GM23248 (cell line): ENCODE measurements at places on chromosomes 3 and 15.

- no peak for DNase-seq
These were observed 101.4 kb downstream of the FAM43A start for GRCh38 chr3:194787072-194787471.

DNA sequence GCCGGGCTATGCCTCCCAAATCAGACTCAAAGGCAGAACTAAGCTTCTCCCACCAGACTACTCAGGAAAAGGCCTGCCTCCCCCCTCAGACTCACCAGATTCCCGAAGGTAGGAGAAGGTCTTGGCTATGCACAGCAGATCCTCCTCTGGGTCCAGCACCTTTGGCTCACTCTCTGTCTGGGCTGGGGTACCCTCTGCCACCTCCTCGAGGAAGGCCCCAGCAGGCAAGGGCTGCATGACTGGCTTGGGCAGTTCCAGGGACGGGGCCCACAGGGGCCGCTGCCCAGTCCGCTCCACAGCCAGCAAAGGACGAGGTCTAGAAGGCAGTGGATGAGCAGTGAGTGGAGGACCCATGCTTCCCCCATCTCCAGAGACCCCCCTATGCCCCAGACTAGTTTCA is 3.3 kb downstream of the CISH start:
- no peak for DNase-seq

DNA sequence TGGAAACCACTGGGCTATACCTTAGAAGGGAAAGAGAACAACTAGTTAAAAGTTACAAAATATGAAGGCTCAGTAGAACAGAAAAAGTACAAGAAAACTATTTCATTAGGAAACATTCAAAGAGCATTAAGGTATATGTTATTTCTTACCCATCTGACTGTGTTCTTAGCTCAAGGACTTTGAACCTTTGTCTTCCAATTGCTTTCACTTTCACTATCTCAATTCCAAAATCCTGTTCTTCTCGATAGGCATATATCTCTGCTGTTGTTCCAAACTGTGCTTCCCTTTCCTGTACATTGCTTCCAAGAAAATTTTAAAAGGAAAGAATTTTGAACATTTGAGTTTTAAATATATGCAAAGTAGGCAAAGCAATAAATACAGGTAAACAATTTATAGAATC is 6.9 kb downstream of the CRBN start:
- no peak for DNase-seq

- no peak for DNase-seq
These were observed 290.5 kb upstream of the VEPH1 start for GRCh38 chr3:157793745-157794144.

- no peak for DNase-seq
These were observed 56.7 kb downstream of the CCNL1 start for GRCh38 chr3:157103280-157103679.

- peak; percentile 20 for DNase-seq
These were observed 4.2 kb downstream of the OCA2 start for GRCh38 chr15:28094732-28095521.

DNA sequence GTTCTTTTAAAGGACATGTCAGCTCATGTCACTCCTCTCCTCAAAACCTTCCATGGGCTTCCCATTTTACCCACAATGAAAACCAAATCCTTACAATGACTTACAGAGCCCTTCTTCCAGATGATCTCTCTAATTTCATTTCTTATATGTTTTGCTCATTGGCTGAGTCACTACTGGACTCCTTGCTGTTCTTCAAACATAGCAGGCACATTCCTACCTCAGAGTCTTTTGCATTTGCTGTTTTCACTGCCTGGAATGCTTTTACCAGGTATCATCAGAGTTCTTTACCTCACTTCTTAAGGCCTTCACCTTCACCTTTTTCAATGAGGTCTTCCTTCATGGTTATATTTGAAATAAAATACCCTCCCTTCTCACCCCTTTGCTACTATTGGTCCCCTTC is 57.3 kb downstream of the NECTIN3 start:
- DNase-seq = peak; percentile 33

DNA sequence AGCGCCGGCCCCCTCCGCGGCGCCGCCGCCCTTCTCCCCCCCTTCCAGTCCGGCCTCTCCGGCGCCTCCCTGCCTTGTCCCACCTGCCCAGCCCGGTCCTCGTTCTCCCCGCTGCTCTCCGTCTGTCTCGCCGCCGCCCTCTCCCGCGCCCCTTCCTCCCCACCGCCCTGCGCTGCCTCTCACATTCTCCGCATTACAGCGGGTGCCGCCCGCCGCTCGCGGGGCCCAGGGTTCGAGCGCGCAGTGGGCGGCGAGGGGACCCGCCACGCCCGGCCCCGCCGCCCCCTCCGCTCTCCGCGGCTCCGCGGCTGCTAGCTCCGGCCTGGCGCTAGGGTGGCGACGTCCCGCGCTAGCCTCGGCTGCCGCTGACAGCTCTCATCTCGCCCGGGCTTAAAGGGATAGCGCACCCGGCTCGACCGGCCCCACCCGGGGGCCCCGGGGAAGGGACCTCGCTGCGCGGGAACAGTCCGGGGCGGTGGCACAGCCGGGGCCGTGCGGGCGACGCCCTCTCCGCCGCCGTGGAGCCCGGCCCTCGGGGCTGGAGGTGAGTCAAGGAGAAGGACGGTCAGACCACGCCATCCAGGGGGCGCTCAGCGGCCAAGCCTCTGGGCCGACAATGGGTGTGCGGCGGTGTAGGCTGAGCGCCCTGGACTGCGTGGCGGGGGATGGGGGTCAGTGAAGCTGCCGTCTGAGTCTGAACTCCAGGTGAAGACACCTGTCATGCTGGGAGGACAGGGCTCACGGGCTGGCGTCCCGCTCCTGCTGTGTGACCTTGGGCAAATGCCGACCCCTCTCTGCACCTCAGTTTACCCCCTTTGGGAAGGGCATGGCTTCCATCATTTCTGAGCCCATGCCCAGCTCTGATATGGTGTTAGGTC is 187.4 kb upstream of the LINGO1 start:
- DNase-seq = peak; percentile 51

GRCh38 chr15:76185716-76186115 is 125.6 kb downstream of the ETFA start:
- DNase-seq = peak; percentile 87

DNA sequence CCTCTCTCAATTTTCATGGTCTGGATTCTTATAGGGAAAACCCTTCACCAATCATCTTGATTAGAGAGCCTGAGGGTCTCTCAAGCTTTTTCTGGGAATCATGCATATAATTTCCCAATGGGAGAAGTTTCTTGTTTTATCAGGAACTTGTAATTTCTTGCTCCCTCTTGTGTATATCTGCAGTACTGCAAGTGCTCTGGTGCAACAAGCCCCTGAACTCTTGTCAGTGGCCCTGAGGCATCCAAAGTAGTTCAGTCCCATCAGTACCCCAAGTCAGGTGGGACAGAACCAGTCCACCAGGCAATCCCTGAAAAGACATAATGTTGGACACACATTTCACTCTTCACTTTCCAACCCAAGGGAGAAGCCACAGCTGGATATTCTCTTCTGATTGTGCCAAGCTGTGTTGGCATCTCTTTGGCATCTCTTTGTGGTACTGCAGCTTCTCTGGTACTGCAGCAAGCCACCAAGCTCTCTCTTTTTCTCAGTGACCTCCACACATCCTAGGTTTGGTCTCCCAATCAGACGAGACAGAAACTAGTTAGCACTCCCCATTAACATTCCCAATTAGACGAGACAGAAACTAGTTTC is 214.5 kb downstream of the ZIC4 start:
- DNase-seq = peak; percentile 68

GRCh38 chr15:80176443-80176842 is 23.6 kb downstream of the FAH start:
- no peak for DNase-seq

DNA sequence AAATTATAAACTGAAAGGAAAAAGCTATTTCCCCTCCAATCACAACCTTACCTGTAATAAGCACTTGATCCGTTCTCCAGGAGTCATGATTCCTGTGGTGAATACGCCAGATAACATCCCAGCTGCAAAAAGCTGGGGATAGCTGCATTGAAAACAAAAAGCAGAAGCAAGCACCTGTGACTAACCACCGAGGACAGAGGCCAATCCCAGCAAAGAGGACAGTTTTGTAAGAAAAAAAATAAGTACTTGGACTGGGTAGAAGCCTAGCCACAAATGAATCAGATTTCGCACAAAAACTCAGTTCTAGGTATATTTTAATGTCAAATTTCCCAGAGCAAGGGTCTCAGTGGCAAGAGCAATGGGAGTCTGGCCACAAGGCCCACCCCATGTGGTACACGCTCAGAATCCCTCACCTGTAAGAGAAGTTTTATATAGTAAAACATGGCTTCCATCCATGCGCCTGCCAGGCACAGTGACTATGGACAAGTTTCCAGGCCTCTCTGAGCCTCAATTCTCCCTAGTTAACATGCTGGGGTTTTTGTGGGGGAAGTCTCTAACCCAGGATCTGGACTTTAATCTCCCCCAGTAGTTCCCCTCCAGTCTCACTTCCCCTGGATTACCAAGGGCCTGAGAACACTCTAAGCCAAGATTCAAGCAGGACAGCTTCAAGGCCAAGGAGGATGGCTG is 19.2 kb downstream of the SLC25A20 start:
- DNase-seq = no peak

DNA sequence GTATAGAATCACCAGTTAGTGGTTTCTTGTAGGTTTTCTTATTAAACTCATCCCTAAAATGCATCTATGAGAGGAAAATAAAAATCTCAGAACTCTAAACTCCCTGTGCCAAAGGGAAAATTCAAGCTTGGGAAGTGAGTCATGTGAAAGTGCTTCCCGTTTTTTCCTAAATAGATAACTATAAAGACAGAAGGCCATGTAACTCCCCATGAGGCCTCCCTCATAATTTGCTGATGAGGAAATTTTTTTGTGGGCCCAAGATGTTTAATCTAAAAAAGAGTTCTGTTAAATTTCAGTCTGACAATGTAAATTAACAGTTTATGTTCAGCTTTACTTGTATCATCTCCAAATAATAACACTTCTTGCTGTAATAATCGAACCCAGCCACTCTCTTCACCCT is 1273.9 kb downstream of the OTOL1 start:
- DNase-seq = peak; percentile 21

GRCh38 chr3:28906561-28907310 is 374.1 kb upstream of the RBMS3 start:
- no peak for DNase-seq

- DNase-seq = no peak
These were observed 27.2 kb downstream of the AQR start for GRCh38 chr15:34942363-34942762.

DNA sequence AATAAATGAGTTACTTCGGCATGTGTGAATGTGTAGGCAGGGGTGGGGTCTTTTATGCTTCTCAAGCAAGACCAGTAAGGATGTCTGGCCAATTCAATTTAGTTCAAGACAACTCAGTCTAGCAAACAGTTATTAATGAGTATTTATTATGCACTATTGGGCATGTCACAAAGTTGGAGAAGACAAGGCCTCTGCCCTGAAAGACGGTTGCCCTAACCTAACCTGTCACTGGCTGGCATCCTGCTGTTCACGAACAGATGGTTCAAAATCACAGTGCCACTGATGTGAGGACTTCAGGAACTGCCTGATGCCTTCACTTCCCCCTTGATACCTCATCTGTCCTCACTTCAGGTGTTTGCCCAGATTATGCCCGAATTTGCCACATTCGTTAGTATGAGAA is 217.8 kb downstream of the SOX2 start:
- no peak for DNase-seq

GRCh38 chr3:113404637-113405036 is 36.7 kb downstream of the CFAP44 start:
- no peak for DNase-seq

GRCh38 chr3:18445401-18446148 is 20.4 kb upstream of the SATB1 start:
- no peak for DNase-seq

GRCh38 chr3:130354430-130354829 is 9.0 kb downstream of the COL6A5 start:
- DNase-seq = peak; percentile 36

DNA sequence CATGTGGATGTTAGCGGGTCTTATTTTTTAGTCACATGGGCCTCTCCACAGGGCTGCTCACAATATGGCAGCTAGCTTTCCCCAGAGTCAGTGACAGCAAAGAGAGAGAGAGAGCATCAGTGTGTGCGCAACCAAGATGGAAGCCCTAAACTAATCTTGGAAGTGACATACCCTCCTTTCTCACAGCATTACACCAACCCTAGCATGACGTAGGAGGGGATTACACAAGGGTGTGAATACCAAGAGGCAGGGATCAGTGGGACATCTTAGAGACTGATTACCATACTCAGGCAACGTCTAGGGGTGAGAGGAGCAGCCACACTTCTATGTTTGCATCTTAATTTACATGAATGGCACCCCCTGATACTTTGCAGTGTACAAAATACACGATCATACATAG is 3.5 kb upstream of the UBE2E2 start:
- DNase-seq = no peak

DNA sequence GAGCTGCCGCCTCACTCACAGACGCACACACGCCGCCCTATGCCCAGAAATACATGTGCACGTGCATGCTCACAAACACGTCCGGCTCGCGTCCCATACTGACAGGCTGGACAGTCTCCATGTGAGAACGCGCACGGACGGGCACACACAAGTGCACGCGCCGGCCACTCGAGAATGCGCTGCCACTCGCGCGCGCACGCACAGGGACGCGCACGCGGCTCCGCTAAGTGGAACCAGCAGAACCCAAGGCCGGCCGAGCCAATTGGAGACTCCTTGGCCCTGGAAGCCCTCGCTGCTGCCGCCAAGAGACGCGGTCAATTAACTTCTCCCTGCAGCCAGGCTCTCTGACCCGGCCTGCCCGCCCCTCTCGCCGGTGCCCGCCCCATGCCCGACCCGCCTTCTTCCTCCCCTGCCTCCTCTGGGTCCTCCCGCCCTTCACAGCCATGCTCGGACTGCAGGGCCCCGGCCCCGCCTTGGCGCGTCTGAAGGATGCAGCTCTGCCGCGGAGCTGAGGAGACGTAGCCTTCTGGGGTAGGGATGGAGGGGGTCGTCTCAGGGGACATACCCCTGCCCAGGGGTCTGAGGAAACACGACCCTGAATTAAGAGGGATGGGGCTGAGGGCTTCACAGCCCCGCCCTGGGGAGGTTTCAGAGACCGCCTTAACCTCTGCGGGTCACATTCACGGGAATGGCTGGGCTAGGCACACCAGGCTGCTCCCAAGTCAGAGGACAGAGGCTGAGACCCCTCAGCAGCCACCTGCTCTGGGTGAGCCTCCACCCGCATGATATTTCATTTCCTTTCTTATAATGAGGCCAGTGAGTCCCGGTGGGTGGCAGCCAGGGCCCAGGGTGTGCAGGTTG is 15.0 kb downstream of the PTH1R start:
- peak; percentile 78 for DNase-seq

- peak; percentile 77 for DNase-seq
These were observed 45.4 kb upstream of the RAD18 start for GRCh38 chr3:9008550-9009255.

- no peak for DNase-seq
These were observed 7.1 kb upstream of the PSMD2 start for GRCh38 chr3:184291738-184292445.

DNA sequence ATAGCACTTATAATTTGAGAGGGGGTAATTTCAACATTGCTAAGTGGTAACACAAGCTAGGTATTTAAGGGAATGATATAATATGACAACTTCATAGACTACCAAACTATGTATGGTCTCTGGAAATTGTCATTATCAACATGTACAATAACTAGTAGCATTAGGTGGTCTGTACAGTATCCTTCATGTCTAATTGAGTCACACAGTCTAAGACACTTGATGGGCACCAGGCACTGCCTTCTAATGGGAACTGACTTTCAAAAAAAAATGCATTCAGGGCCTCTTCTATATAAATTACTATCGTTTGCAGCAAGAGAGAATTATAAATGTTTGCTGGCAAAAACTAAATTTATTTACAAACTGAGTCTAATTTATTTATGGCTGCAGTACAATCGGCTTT is 271.8 kb downstream of the MECOM start:
- DNase-seq = no peak

- no peak for DNase-seq
These were observed 432.2 kb downstream of the TUSC7 start for GRCh38 chr3:117141812-117142211.

GRCh38 chr3:119456469-119456868 is 6.9 kb downstream of the TMEM39A start:
- DNase-seq = no peak
